Endothelial cell (in vitro differentiated cells): ENCODE measurements at places on chromosomes 4 and X.

GRCh38 chrX:27162496-27162895 lies 300.6 kb downstream of the PPP4R3C start:
- no peak for DNase-seq

DNA sequence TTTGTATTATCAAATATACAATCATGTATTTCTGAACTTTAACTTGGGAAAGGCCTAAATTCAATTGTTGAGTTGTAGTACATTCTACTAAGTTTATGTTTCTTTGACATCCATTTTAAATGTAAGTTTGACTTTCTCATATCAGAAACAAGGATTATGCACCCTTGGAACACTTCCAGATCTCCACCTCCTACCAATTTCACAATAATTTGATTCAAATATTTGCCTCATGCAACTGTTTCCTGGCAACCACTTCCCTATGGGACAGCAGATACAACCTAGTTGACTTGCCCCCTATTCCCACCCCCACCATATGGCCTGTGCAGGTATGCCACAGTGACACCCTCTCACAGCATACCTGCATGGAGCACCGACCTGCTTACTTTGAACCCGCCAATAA lies 506.4 kb upstream of the PABPC4L start:
- no peak for DNase-seq

DNA sequence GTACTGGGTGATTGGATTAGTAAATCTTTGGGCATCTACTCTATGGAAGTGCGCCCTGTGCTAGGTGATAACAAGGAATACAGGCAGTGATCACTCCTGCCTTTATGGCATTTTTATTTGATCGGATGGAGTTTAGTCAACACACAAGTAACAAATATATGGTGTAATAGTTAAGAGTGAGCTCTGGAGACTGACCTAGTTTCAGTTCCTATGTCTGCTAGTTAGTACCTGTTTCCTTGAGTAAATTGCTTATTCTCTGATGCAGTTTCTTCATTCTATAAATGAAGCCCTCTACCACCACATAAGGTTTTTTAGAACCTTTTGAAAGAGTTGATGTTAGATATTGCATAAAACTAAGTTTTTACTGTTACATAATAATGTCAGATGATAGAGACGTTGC lies 134.6 kb downstream of the KDM6A start:
- no peak for DNase-seq

GRCh38 chr4:76373919-76374552 lies 46.9 kb downstream of the CCDC158 start:
- no peak for DNase-seq

- no peak for DNase-seq
Measured at GRCh38 chrX:70549429-70549828, 104.8 kb downstream of the DLG3 start.

GRCh38 chrX:17822351-17822750 lies 38.7 kb downstream of the RAI2 start:
- no peak for DNase-seq

GRCh38 chr4:3654036-3654807 lies 112.0 kb upstream of the ADRA2C start:
- no peak for DNase-seq

- no peak for DNase-seq
Measured at GRCh38 chrX:20394451-20394850, 127.7 kb upstream of the RPS6KA3 start.

- DNase-seq = no peak
Measured at GRCh38 chr4:10100734-10101216, 15.8 kb downstream of the WDR1 start.

- no peak for DNase-seq
Measured at GRCh38 chrX:12162420-12162819, 24.1 kb downstream of the FRMPD4 start.

DNA sequence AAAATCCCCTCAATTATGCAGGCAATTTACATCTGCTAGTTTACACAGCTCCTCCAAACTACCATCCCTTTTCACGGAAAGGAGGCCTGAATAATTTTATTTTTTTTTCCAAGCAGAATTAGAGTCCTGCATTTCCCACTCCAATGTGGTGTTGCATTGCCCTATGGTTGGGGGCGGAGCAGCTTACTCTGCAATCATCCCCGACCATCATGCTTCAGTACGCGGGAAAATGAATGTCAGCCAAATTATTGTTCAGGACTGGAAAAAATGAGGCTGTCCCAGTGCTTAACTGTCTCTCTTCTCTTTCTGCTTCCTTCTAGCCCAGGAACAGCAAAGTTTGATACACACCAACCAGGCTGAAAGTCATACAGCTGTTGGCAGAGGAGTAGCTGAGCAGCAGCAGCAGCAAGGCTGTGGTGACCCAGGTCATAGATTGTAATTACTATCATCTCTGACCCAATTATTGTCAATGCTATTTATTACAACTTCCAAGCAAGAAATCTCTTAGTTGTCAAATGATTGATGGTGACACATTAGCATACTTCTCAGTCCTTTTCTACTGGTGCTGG lies 28.3 kb downstream of the MMRN1 start:
- no peak for DNase-seq

GRCh38 chr4:7235030-7235380 lies 42.7 kb downstream of the SORCS2 start:
- DNase-seq = no peak

DNA sequence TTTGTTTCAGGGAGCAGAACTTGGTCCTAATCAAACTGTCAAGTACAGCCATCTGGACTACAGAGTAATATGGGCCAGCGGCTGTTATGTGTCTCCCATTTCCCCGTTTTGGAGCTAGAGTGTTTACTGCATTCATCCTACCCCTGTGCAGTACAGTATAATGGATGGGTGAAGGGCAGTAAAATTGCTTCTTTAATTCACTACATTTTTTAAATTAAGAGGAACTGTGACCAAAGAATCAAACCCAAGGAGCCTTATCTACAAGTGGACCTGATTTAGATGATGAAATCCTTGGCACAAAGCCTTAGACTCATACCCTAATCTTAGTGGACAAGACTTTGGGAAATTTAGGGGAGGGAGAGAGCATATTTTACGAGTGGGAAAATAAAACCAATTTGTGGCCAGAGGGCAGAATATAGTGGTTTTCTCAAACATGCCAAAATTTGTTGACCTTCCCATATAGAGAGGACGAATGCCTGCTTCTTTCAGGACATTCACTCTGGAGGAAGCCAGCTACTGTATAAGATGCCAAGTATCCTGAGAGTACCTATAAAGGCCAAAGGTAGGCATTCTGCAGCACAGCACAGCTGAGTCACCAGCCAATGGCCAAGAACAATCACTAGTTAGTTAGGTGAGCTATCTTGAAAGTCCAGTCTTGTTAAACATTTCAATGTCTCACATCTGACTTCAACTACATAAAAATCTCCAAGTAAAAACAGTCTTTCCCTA lies 253.8 kb upstream of the KCNIP4 start:
- no peak for DNase-seq

- DNase-seq = no peak
Measured at GRCh38 chrX:82224961-82225360, 1023.1 kb downstream of the SH3BGRL start.

GRCh38 chr4:105399532-105400161 lies 74.2 kb downstream of the PPA2 start:
- DNase-seq = no peak

DNA sequence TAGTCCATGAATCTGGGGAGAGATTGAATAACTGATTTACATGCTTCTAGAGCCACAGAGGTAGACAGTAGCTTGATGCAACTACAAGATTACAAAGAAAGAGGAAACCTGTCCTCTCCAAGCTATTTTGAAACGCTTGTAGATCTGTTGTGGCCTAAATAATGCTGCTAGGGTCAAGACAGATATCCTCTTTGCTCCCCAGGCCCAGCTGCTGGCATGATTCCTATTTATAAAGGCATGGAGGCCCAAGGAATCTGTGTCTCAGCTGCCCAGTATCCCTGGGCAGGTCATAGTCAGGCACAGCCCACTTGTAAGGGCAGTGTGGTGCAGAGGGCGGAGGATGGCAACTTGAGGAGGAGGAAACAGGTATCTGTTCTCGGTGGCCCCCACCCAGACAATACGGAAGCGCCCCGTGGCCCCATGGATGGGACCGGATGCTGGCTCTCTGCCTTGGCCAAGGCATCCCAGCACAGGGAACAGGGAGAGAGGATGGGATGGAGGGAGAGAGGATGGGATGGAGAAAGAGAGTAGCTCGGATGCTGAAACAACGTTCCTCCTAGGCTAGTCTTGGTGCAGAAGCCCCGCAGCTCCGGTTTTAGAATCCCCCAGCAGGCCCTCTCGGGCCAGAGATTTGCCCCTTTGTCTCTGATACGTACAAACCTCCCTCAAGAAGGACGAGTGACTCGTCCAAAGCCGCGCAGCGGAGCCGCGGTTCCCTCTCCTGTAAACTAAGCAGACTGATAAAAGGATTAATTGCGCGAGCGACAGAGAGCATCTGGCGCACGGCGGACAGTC lies 767 bp upstream of the SMIM20 start:
- peak; percentile 24 for DNase-seq

GRCh38 chrX:17836830-17837229 lies 24.3 kb downstream of the RAI2 start:
- DNase-seq = no peak

DNA sequence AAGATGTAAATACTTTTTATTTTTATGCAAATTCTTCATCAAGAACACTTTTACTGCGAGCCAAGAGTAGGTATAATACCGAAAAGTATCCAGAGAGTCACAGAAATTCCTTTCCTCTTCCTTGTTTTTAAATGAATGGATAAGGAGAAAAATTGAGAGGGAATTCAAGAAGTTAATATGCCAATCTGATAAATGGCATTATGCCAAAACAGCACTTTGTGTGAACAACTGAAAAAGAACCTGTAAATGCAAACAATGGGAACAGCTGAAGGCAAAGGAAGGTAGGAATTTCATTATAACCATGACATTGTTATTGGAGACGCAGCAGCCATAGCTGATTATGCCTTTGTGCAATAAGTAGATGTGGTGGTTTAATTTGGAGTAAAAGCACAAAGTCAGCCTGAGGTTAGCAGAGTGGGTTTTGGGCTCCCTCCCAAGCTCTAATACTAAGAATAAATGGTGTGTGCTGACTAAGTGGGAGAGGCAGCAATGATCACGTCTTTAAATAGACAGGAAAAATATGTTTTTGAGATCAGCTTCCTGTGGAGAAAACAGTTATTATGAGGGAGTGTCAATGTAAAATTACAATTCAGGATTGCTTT lies 209.8 kb upstream of the NDST4 start:
- DNase-seq = no peak

DNA sequence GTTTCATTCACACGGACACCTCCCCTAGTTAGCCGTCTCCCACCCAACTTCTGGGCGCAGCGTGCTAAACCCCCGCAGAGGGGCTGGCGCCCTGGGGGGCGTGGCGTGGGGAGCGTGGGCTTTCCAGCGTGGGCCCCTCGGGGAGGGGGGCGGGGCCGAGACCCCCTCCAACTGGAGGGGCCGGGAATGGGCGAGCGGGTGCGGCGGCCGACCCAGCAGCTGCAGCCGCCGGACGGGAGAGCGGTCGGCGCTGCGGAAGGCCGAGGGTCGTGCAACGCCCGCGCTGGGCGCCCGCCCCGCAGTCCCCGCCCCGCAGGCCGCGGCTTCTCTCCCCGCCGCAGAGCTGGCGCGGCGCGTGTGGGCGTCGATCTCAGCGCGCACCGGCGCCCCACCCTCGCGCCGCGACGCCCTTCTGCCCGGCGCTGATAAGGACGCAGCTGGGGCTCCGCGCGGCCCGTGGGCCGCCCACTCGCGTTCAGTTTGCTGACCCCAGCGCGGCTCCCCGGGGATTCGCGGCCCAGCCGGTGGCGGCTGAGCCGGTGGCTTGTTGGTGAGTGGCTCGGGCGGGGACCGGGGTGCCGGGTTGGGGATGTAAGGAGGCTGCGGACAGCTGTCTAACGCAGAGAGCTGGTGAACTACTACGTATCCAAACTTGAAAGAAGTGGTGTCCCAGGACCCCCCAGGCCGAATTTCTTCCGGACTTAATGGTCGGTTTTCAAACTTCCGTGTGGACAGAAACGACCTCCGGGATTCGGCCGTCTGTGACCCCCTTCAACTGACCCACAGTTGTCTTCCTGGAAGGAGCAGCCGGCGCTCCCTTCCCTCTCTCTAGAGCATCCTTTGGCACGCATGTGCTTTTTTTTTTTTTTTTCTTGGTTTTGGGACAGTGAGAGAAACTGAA lies 1.5 kb downstream of the FHDC1 start:
- peak; percentile 36 for DNase-seq

- no peak for DNase-seq
Measured at GRCh38 chrX:11478911-11479310, 185.7 kb downstream of the AMELX start.

- no peak for DNase-seq
Measured at GRCh38 chrX:52874661-52875060, 6.8 kb upstream of the XAGE3 start.

- DNase-seq = no peak
Measured at GRCh38 chr4:179361978-179362486, 1919.8 kb upstream of the AGA start.
